ENCODE measurements at places on chromosomes 4 and X.

DNA sequence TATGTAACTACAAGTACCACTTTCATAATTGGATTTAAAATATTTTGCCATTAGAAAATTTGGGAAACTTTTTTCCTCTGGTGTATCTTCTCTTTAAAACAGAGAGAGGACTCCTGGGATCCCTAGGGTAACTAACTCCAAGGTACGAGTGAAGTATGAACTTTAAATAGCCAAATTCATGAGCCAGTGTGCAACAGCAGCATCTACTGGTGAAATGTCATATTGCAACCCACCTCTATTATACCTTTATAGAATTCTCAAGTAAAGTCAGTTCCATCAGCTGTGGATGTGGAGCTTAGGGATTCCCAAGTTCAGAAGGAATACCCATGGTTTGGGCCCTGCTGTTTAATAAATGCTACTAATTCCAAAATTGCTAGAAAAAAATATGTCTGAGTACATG, 282.7 kb upstream of the TAPT1 start:
- DNase-seq, result no peak

- DNase-seq, result no peak
These were observed 401.0 kb downstream of the IL1RAPL1 start for GRCh38 chrX:28988246-28988645.

- DNase-seq, result no peak
These were observed 37.5 kb downstream of the FGFBP1 start for GRCh38 chr4:15901007-15901406.

- DNase-seq, result no peak
These were observed 136.4 kb downstream of the ADGRL3 start for GRCh38 chr4:61336488-61336887.

GRCh38 chr4:4694827-4695226, 153.0 kb upstream of the STX18 start:
- no peak for DNase-seq

DNA sequence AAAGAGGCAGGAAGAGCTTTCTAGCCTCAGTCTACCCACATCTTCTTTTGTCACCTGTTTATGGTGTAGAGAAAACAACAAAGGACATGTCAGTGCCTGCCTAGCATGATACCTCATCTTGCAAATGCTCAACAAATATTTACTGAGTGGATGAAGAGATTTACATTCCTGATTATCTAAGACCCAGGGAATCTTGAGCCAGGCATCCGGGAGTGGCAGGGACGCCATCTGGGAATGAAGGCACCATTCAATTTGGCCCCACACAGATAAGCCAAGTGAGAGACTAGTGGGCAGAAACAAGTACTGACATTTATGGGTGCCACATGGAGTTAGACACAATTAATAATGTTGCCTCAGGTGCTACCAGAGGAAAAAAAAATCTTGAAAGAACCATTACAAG, 36.8 kb upstream of the CASK start:
- DNase-seq, result no peak

DNA sequence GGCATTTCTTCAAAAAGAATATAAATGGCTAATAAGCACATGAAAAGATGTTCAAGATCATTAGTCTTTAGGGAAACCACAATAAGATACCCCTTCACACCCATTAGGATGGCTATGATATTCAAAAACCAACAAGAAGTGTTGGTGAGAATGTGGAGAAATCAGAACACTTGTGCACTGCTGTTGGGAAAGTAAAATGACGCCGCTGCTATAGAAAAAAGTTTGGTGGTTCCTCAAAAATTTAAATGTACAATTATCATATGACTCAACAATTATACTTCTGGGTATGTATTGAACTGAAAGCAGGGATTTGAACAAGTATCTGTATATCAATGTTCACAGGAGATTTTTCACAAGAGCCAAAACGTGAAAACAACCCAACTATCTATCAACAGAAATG, 29.4 kb upstream of the NEUROG2 start:
- no peak for DNase-seq

DNA sequence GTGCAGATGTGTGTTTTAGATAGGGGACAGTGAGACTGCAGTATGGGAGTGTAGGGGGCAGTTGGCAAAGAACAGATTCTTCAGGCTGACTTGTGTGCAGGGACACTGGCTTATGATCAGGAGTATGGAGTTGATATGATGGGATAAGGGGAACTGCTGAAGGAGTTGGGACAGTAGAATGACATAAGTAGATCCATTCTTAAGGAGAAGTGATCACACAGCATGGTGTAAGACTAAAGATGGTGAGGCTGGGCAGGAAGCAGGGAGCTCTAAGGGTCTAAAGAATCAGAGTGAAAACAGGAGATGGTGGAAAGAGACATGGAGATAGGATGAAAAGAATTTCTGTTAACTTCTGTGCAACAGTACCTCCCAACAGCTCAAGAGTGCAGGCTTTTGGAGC, 70.7 kb downstream of the REELD1 start:
- DNase-seq, result no peak

DNA sequence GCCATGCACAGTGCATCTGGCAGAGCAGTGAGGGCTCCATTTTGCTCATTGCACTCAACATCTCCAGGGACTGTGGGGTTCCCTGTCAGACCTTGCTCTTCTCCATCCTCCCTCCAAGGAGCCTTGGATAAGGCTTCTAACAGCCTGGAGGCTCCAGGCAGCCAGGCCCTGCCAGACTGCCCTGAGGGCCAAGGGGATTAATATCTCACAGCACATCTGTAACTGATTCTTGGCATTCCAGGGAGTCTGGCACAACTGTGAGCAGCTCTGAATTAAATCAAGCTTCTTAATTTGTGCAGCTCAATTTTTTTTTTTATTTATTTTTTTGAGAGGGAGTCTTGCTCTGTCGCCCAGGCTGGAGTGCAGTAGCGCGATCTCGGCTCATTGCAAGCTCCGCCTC, 224.5 kb upstream of the PGRMC2 start:
- DNase-seq, result no peak

GRCh38 chr4:13528821-13529127, 15.5 kb downstream of the NKX3-2 start:
- DNase-seq, result no peak

- DNase-seq, result no peak
These were observed 53.4 kb upstream of the ARX start for GRCh38 chrX:25069209-25069608.

- peak; percentile 22 for DNase-seq
These were observed 297.5 kb upstream of the KLF3 start for GRCh38 chr4:38366456-38366855.

GRCh38 chrX:103864886-103865534, 33.0 kb upstream of the RAB9B start:
- no peak for DNase-seq

DNA sequence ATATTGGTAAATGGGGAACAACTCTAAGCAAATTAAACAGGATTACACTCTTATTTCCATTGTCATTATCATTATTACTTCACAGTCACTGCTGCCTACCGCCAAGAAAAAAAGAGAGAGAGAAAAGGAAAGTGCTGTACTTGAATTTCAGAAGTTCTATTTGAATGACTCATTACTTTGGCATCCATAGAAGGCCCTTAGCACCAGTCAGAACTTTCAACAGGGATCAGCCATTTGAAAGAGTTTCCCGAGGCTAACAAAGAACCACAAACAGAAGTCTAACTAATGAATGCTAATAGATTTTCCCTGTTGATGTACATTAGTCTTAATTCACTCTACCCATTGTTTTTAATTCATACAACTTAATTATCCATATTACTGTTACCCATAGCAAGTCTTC, 116.3 kb downstream of the SHROOM4 start:
- DNase-seq, result peak; percentile 67

DNA sequence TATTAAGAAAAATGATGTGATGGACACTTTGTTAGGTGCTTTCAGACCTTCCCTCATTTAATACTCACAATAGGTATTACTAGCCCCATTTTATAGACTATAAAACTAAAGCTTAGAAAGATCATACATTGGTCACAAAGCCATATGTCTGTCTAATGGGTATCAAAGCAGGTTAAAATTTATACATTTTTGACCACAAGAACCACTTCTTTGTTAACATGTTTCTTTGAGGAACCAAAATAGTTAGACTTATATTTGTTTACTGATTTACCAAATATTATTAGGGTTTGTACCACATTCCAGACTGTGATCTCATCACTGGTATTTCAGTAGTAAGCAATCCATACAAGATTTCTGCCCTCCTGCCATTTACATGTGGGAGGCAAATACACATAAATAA, 363.3 kb downstream of the NAF1 start:
- DNase-seq, result no peak

DNA sequence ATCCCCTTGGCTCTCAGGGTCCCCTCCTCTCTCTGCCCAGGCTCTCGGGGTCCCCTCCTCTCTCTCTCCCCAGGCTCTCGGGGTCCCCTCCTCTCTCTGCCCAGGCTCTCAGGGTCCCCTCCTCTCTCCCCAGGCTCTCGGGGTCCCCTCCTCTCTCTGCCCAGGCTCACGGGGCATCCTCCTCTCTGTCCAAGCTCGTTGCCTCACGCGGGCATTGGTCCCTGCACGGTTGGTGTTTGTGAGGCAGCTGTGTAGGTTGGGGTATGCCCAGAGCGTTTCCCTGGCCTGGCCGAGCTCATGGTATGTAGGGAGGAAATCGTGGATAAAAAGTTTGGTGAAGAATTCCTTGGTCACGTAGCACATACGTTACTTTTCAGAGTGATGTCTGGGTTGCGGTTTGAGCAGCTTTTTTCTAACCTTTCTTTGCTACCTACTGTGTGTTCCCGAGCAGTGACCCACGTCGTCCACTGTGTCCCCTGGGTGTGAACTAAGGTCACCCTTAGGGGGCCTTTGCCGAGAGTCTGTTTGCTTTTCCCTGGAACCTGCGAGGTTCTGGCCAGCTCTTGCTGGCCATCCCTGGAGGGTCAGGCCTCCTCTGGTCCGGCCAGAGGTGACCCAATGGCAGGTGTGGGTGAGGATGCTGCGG, 36.6 kb downstream of the PCGF3 start:
- DNase-seq, result no peak

DNA sequence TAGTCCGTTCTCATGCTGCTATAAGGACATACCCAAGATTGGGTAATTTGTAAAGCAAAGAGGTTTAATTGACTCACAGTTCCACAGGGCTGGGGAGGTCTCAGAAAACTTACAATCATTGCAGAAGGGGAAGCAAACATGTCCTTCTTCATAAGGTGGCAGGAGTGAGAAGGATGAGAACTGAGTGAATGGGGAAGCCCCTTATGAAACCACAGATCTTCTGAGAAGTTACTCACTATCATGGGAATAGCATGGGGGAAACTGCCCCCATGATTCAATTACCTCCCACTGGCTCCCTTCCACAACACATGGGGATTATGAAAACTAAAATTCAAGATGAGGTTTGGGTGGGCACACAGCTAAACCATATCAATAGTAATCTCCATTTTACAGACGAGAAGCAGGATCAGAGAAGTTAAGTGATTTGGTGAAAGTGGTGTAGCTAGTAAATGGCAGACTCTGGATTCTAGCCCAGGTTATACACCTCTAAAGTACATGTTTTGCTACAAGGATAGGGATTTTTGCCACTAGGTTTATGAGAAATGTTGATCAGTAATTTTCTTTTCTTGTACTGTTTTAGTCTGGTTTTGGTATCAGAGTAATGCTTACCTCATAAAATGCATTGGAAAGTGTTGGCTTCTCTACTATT, 47.3 kb upstream of the C1GALT1C1 start:
- no peak for DNase-seq

DNA sequence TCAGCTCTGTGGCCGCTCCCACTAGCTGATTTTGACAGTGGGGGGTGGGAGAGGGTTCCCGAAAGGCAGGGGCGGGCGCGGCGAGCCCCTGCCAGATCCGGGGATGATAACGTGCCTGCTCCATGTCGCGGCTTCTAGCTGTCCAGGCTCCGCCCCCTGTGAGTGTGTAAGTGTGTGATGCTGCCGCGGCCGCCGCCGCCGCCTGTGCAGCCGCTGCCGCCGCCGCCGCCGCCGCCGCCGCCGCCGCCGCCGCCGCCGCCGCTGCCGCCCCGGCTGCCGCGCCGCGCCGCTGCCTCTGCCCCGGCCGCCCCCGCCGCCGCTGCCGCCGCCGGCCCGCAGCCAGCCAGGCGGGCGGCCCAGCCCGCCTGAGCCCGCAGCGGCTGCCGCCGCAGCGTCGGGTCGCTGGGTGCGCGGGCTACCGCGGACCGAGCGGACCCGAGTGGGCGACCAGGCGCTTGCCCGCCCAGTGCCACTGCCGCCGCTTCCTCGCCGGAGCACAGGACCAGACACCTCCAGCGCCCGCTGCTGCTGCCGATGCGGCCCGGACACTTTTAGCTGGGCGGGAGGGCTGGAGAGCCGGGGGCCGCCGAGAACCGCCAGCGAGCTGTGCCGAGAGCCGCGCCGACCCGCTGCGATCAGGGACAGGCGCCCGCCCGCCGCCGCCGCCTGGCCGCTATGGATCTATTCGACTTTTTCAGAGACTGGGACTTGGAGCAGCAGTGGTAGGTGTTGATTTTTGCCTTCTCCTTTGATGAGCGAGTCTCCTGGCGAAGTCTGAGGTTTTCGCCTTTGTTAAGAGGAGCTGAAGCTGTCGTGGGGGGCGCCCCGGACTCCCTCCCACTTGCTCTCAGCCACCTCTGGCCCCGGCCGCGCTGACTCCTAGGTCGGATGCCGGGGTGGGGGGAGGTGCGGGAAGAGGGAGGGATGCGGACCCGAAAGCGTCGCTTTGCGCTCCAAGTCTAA, at the start of gene AFF2:
AFF2 (plus strand) TSS at position 195 of the 963 bp plus-strand sequence; CDS start at position 676, 481 bp downstream.
- DNase-seq, result no peak

DNA sequence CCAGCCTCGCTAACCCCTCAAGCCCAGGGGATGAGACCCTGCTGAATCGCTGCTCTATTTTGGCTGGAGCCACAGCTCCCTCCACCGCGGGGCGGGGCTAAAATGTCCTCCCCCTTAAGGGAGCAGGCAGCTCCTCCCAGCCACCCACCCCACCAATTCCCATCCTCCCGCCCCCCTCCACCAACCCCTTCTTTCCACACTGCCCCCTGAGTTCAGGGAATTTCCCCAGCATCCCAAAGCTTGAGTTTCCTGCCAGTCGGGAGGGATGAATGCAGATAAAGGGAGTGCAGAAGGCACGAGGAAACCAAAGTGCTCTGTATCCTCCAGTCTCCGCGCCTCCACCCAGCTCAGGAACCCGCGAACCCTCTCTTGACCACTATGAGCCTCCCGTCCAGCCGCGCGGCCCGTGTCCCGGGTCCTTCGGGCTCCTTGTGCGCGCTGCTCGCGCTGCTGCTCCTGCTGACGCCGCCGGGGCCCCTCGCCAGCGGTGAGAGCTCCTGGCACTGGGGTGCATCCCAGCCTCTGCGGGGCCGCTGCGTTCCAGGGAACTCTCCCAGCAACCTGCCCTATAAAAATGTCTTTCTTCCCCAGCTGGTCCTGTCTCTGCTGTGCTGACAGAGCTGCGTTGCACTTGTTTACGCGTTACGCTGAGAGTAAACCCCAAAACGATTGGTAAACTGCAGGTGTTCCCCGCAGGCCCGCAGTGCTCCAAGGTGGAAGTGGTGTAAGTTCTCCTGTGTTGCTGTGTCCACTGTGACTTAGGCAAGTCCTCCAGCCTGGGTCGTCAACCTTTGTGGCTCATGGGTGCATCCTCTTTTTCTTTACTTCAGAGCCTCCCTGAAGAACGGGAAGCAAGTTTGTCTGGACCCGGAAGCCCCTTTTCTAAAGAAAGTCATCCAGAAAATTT, at the start of gene CXCL6:
CXCL6 (plus strand) TSS at position 306 of the 907 bp plus-strand sequence; CDS start at position 379, 73 bp downstream.
- DNase-seq, result no peak

- DNase-seq, result no peak
These were observed 36.1 kb downstream of the HEPH start for GRCh38 chrX:66200050-66200664.

All from astrocyte of the cerebellum (primary cell).